ENCODE measurements at places on chromosomes 4 and X. TPM values are rescaled to one million over a fixed set of nuclear protein-coding genes. Genes with fewer than 3 reads are reported as not detected.
A peak's percentile ranks its signal among the peaks of the same experiment; 100 is the strongest.

DNA sequence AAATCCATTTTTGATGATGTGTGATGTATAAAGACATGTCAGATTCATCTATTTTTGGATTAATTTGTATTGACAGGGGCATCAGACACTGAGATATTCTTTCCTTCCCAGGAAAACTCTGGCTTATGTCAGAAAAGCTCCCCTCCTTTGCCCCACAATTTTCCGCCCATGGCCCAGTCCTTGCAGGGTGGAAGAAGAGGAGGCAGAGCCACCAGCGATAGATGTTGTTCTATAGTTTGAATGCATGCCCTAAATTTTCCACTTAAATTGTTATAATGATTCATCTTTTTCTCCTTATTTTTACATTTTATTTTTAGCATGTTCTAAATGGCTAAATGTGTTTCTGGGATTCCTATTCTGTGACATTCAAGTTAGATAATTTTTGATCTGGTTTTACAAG, 149.3 kb downstream of the ARAP2 start:
- H3K36me3 ChIP-seq = no peaks in the 10 kb centered on the region
- H3K4me1 ChIP-seq = no peaks in the 10 kb centered on the region
- no peak overlapping the region for H3K27ac ChIP-seq
- DNase-seq = no peak

DNA sequence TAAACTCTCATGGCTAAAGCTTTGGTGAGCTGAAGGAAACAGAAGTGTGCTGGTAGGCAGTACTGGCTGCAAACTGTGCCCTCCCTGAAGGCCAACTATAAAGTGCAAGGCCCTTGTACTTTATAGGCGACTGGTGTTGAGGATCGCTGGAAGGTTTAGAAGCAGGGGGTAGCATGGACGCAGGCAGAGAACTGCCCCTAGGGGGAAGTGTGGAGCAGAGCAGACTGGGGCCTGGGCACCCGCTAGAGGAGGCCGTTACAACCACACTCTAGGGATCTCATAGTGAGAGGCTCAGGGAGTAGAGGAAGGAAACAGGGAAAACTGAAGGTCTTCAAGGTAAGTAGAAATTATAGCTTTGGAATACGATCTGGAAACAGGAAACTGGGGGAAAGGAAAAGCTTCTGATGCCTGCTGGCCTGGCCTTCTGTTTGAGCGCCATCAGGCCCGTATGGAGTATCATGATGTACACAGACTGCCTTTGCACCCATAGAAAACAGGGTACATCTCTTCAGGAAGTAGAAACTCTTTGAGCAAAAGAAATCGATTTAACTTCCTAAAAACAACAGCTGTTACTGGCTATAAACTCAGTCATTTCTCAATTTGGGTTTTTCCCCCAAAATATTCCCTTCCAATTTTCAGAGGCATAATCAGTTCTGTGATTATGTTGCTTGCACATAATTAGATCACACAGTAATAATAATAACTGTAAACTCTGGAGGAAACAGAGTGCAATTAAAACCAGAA, 23.9 kb upstream of the TMSB4X start:
- no peak overlapping the region for H3K4me3 ChIP-seq
- H3K4me1 ChIP-seq = peaks cover 24% of the 10 kb centered on the region
- H3K27me3 ChIP-seq = no peaks in the 10 kb centered on the region
- H3K27ac ChIP-seq = peak overlapping the region; percentile 77

GRCh38 chr4:65393078-65393477, 277.2 kb downstream of the EPHA5 start:
- H3K4me1 ChIP-seq = no peaks in the 10 kb centered on the region
- no peak overlapping the region for H3K4me3 ChIP-seq
- no peak for DNase-seq
- no peaks in the 10 kb centered on the region for H3K27me3 ChIP-seq
- H3K27ac ChIP-seq = no peak overlapping the region

Gene DMD
- total RNA-seq = 22.2 TPM

Gene ESX1
- 0.84 TPM for total RNA-seq

GRCh38 chrX:6228720-6229119, at the start of gene NLGN4X:
Gene NLGN4X (minus strand): TSS chrX:6228867. CDS start chrX:6151466, 77,401 bp downstream.
- no peak within 1 kb of the TSS for H3K4me3 ChIP-seq
- H3K36me3 ChIP-seq = no peaks in the 10 kb centered on the region
- peaks cover 3% of the 10 kb centered on the region for H3K4me1 ChIP-seq
- H3K27me3 ChIP-seq = peaks cover 3% of the 10 kb centered on the region
- no peak within 1 kb of the TSS for H3K27ac ChIP-seq
- peak; percentile 19 for DNase-seq

GRCh38 chr4:134798573-134798972, 597.0 kb upstream of the PABPC4L start:
- H3K4me1 ChIP-seq = no peaks in the 10 kb centered on the region
- no peaks in the 10 kb centered on the region for H3K27me3 ChIP-seq
- no peaks in the 10 kb centered on the region for H3K36me3 ChIP-seq
- DNase-seq = no peak
- H3K4me3 ChIP-seq = no peak overlapping the region

DNA sequence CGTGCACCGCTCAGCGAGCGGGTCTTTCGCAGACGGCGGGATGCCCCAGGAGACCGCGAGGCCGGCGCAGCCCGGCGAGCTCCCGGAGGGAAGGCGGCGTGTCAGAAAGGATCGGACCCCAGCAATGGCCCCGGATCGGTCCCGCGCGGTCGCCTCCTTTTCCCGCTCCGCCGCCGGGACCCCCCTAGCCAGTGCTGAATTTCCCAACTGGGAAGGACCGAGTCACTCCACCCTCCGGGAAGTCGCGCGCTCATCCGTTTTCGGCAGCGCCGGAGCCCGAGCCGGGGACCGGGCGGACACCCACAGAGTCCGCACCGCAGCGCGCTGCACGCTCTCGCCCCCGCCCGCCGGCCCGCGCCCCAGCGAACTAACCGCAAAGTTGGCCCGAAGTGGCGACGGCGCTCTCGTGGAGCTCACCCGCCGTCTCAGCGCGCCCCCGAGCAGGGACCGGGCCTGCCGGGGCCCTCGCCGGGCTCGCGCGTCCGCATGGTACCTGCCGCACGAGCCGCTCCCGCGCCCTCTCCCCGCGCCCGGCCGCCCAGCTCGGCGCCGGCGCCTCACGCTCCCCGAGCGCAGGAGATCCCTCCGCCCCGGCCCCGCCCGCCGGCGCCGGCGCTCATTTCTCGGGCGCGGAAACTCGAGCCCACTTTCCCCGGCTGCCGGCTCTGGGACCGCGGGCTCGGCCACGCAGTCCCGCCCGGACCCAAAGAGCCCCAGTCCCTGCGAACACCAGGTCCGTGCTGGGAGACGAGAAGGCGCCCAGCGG, at the start of gene FAT1:
Gene FAT1, minus strand, starts transcription at position 565 of the 766 bp plus-strand sequence. CDS start 14,029 bp downstream, outside the sequence.
- H3K36me3 ChIP-seq = no peaks in the 10 kb centered on the region
- H3K27me3 ChIP-seq = no peaks in the 10 kb centered on the region
- DNase-seq = peak; percentile 73

DNA sequence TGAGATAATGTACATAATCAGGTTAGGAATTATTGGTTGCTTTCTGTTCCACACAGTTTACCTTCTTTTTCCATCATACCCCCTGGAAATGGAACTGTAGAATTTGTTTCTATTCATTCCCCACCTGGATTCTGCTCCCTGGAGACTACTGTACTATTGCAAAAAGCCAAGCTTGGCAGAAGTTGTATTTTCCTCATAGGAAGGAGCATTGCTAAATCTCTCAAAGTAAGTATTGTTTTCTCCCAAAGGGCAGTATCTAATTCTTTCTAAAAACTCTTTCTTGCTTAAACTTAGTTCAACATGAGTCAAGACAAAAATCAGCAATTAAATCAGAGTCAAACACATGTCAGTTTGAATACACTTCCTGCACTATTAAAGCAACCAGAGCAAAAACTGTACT, 136.2 kb downstream of the CDS1 start:
- no peak overlapping the region for H3K4me3 ChIP-seq
- no peak overlapping the region for H3K27ac ChIP-seq
- H3K4me1 ChIP-seq = no peaks in the 10 kb centered on the region
- peaks cover 20% of the 10 kb centered on the region for H3K36me3 ChIP-seq

Gene AR
- 8.3 TPM for total RNA-seq

GRCh38 chr4:113256946-113257345, 207.5 kb downstream of the ANK2 start:
- no peak overlapping the region for H3K27ac ChIP-seq
- no peak overlapping the region for H3K4me3 ChIP-seq
- peak; percentile 25 for DNase-seq
- no peaks in the 10 kb centered on the region for H3K36me3 ChIP-seq
- no peaks in the 10 kb centered on the region for H3K4me1 ChIP-seq

- H3K36me3 ChIP-seq = no peaks in the 10 kb centered on the region
- H3K4me1 ChIP-seq = no peaks in the 10 kb centered on the region
- no peak for DNase-seq
- H3K4me3 ChIP-seq = no peak overlapping the region
Measured at GRCh38 chrX:45267007-45267406, 66.3 kb upstream of the DIPK2B start.

- DNase-seq = no peak
- H3K4me3 ChIP-seq = no peak overlapping the region
- no peaks in the 10 kb centered on the region for H3K36me3 ChIP-seq
- H3K4me1 ChIP-seq = no peaks in the 10 kb centered on the region
- no peak overlapping the region for H3K27ac ChIP-seq
Measured at GRCh38 chr4:147286846-147287587, 193.9 kb upstream of the EDNRA start.

DNA sequence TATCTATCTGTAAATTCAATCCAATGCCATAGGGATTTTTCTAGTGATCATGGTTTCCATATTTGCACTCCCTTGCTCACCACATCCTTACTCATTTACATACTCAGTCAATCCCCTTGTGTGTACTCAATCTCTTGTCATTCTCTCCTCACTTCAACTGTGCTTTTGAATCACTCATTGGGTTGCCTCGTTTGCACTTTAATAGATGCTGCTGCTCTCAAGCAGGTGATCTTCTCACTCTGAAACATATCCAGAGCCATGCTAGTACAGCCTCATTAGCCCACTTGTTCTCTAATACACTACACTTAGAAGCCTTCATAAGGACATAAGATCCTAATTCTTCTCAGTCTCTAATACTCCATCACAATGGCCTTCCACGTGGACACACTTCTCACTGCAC, 507.9 kb downstream of the TECRL start:
- no peak overlapping the region for H3K27ac ChIP-seq
- DNase-seq = no peak
- no peaks in the 10 kb centered on the region for H3K4me1 ChIP-seq
- no peaks in the 10 kb centered on the region for H3K36me3 ChIP-seq
- H3K27me3 ChIP-seq = no peaks in the 10 kb centered on the region

Gene HGFAC
- total RNA-seq = 0.52 TPM

- no peak overlapping the region for H3K27ac ChIP-seq
- no peak overlapping the region for H3K4me3 ChIP-seq
- no peaks in the 10 kb centered on the region for H3K36me3 ChIP-seq
- no peak for DNase-seq
Measured at GRCh38 chrX:96763608-96764007, 79.0 kb downstream of the DIAPH2 start.

Gene SUPT20HL2
- not detected for total RNA-seq

GRCh38 chr4:179110356-179110755, 1668.1 kb upstream of the AGA start:
- peaks cover 13% of the 10 kb centered on the region for H3K4me1 ChIP-seq
- no peaks in the 10 kb centered on the region for H3K36me3 ChIP-seq
- no peaks in the 10 kb centered on the region for H3K27me3 ChIP-seq
- peak overlapping the region; percentile 75 for H3K27ac ChIP-seq

DNA sequence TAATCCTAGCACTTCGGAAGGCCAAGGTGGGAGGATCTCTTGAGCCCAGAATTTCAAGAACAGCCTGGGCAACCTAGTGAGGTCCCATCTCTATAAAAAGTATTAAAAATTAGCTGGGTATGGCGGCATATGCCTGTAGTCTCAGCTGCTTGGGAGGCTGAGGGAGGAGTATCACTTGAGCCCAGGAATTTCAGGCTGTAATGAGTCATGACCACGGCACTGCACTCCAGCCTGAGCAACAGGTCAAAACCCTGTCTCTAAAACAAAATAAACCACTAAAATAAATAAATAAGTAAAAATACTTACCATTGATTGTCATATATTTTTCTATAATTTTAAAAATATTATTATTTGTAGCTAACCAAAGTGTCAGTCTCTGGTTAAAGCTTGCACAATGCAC, 315.6 kb upstream of the SMIM31 start:
- H3K27me3 ChIP-seq = no peaks in the 10 kb centered on the region
- peak; percentile 55 for DNase-seq
- no peaks in the 10 kb centered on the region for H3K36me3 ChIP-seq
- no peak overlapping the region for H3K4me3 ChIP-seq

DNA sequence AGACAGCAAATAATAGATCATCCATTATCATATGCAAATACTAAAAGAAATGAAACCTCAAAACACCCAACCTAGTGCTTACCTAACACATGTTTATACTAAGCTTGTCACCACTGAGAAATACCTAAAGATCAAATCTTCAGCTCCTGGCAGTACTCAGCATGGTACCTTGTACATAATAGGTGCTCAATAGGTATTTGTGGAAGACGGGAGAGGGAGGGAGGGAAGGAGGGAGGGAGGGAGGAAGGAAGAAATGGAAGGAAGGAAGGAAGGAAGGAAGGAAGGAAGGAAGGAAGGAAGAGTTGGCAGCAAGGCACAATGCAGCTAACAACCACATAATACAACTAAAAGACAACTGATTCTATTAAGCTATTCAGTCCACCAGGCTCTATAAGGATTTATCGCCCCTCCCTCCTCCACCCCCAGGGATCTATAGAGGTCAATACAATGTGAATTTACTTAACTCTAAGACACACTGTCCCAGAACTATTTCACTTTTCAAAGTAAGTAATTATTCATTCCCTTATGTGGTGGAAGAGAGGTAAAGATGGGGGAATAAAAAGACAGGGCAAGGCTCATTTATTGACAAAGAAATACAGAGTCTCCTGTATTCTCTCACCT, 328.9 kb downstream of the PAPSS1 start:
- no peaks in the 10 kb centered on the region for H3K27me3 ChIP-seq
- no peaks in the 10 kb centered on the region for H3K4me1 ChIP-seq
- DNase-seq = no peak
- H3K4me3 ChIP-seq = no peak overlapping the region

Gene HTN1
- not detected for total RNA-seq

Gene GATA1
- not detected for total RNA-seq

DNA sequence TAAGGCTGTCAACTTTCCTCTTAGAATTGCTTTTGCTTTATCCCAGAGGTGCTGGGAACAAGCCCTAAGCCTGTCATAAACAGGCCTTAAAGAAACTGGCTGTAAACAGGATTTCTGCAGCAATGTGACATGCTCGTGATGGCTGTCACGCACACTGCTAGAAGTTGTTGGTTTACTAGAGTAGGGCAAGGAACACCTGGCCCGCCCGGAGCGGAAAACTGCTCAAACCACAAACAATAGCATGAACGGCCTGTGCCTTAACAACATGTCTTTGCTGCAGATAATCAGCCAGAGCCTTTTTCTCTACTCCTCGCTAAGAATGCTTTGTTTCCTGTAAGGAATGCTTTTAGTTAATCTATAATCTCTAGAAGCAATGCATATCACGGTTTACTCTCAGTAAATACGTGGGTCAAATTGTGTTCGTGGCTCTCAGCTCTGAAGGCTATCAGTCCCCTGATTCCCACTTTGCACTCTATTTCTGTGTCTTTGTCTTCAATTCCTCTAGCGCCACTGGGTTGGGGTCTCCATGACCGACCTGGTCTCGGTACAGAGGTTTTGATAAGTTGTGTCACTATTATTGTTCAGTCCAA, 318.3 kb downstream of the GLUD2 start:
- no peaks in the 10 kb centered on the region for H3K27me3 ChIP-seq
- DNase-seq = no peak
- H3K36me3 ChIP-seq = no peaks in the 10 kb centered on the region
- H3K4me3 ChIP-seq = no peak overlapping the region
- no peak overlapping the region for H3K27ac ChIP-seq

Gene MAGEE1
- total RNA-seq = 3.9 TPM
